ENCODE measurements at places on chromosomes 16 and 17.

DNA sequence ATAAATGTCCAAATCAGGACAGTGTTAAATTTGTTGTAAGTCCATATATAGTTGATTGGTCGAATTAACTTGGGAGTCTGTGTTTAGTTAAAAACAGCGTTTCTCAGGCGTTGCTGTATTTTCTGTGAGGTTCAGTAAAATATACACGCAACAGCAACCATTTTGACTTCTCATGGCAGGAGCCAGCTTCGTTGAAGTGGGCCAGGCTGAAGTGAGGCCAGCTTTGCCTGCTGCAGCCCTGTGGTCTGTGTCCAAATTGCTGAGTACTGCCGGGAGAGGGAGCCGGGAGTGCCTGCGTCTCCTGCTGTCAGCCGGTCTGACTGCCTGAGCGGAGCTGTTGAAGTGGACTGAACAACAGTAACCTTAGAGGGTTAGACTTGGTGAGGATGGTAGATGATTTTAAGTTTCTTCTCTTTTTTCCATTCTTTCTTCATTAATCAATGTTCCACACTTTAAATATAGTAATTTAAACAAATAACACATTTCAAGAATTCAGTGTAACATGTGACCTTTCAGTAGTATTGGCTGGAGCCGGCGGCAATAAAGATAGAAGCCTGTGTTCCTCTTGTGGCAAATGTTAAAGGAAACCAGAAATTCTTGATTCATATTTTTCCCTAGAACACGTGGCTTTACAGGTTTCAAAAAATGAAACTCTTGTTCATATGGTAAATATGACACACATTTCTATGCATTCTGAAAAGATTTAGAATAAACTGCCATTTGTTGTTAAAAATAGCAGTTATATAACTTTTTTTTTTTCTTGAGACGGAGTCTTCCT lies 37.0 kb upstream of the ZNF750 start:
- DNase-seq, result no peak

DNA sequence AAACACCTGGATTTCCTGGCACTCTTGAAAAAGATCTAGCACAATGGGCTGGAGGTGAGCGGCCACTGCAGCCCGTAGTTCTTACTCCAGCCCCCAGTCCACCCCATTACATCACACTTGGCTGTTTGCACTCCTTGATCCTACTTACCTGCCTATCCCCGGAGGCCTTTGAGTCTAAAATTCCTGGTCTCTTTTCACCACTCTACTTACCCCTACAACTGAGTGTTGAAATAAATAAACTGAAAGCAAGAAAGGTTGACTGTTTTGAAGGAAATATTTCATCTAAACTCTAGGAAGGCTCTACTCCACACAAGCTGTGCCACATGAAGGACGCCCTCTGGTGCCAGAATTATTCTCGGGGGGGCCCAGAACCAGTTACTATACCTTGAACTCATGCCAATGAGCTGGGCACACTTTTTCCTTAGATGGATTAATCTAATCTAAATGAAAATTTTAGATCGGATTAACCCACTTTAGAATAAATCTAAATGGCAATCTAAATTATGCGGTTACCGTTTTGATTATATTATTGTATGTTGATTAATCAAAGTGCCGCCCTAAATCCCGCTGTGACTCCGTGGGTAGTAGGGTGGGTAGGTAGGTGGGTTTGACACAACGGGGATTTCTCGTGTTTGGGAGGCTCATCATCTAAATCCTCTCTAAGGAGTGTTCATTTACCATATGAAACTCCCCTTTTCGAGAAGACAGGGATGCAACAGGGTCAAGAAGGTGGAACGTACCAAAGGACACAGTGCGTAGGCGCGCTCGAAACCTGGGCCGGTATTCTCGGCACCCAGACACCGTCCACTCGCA lies 651 bp upstream of the EIF1 start:
- DNase-seq, result peak; percentile 72

DNA sequence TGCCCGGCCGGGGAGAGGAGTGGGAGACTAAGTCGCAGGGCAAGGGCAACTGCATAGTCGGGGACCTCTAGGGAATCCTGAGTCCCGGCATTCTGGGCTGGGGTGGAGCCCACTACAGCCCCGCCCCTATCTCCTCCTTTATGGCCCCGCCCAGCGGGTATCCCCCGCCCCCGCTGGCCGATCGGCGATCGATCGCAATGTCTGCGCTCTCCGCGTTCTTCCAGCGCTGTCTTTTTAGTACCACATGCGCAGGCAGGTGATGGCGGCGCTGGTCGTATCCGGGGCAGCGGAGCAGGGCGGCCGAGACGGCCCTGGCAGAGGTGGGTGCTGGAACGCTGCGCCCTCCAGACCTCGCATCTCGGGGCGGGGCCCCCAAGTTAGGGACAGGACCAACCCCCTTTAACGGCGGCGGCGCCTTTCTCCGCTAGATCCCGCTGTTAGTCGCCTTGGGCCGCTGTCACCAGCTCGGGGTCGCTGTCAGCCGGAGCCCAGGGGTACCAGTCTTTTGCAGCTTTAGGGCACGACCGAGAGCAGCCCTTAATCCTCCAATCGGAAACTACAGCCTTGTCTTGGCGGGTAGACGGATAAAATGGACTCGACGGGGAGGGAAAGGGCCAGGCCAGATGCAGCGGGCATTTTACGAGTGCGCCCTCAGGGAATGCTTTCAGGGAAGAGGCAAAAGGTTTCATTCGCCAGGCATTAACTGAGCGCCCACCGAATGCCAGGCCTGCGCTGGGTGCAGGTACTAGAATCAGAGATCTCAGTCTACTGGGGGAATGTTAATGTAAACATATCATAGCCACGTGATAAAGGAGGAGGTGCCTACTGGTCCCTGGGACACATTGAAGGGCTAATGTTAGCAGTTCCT lies at the start of gene DPH1:
Gene DPH1 (plus strand): TSS at position 243 of the 868 bp plus-strand sequence. CDS start 17 bp downstream, at position 260.
- peak; percentile 84 for DNase-seq

- no peak for DNase-seq
Measured at GRCh38 chr16:53511403-53512280, 8.6 kb upstream of the AKTIP start.

GRCh38 chr16:58820411-58820810 lies 86.3 kb upstream of the GOT2 start:
- DNase-seq, result no peak

- DNase-seq, result no peak
Measured at GRCh38 chr17:30225919-30226553, 9.5 kb downstream of the SLC6A4 start.

GRCh38 chr16:68711421-68712139 lies 25.5 kb upstream of the CDH1 start:
- no peak for DNase-seq

GRCh38 chr16:21565861-21566669 lies 33.3 kb upstream of the METTL9 start:
- no peak for DNase-seq

DNA sequence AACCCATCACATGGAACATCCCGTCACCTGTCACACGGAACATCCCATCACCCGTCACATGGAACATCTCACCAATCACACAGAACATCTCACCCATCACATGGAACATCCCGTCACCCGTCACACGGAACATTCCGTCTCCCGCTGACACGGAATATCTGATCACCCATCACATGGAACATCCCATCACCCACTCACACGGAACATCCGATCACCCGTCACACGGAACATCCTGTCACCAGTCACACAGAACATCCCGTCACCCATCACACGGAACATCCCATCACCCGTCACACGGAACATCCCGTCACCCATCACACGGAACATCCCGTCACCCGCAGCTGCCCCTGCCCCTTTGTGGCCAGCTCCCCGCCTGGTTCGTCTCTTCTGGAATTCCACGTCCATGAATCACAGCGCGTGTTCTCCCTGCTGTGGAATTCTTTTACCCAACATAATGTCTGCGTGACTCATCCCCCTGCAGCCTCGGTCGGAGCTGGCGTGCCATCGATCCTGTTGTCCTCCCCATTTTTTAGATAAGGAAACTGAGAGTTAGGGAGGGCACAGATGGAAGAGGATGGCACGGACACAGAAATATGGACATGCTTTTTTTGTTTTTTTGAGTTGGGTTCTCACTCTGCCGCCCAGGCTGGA lies 5.6 kb downstream of the CPNE7 start:
- DNase-seq, result no peak

DNA sequence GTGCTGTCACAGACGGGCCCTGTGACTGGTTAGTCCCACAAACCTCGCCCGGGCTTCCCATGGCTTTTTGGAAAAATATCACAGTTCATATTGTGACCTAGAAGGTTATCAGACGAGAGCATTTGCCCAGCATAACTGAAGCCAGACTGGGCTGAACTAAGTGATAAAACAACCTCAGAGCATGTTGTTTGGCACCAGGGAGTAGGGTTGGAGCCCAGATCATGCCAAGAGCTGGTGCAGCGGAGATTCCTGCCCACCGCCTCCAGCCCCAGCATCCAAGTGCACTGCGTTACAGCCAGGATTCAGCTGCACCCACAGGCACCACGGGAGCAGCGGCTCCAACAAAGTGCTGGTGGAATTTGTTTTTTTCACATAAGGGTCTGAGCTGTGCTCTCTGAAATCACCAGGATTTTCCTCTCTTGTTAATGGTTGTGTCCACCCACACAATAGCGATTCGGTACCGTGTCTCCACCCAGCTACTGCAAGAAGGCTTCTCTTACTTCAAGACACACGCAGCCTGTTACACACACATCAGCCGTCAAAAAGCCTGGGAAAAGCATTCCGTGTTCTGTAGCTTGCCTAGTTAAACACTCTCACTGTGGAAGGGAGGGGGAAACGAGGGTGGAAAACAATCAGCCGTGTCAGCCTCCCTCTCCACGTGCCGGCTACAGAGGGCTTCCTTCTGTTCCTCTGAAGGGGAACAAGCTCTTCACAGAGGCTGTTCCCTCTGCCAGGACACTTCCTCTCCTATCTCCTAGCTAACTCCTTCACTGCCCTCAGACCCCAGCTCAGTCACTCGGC lies 273.8 kb downstream of the C16orf95 start:
- no peak for DNase-seq

DNA sequence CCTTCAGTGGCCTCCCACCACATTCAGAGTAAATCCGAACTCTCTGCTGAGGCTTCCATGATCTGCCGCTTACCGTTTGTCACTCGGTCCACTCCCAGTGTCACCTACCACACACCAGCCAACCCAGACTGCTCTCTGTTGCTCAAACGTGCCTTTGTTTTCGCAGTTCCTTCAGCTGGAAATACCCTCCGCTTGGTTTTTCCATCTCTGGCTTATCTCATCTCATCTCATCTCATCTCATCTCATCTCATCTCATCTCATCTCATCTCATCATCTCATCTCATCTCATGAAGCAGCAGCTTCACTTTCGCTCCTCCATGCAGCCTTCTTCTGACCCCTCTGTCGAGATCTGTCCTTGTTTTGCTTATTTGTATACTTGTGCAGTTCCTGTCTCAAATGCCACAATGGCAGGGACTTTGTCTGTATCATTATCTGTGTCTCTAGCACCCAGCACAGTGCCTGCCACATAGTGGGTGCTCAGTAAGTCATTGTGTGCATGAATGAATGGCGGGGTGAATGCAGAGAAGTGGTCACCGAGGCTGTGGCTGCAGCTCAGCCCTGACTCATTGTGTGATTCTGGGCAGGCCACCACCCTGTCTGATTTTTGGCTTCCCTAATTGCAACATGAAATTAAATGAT lies 3.8 kb upstream of the SNX20 start:
- DNase-seq, result peak; percentile 43

- no peak for DNase-seq
Measured at GRCh38 chr16:61332461-61332860, 703.8 kb downstream of the CDH8 start.

GRCh38 chr16:55710466-55710865 lies 54.7 kb downstream of the SLC6A2 start:
- no peak for DNase-seq

DNA sequence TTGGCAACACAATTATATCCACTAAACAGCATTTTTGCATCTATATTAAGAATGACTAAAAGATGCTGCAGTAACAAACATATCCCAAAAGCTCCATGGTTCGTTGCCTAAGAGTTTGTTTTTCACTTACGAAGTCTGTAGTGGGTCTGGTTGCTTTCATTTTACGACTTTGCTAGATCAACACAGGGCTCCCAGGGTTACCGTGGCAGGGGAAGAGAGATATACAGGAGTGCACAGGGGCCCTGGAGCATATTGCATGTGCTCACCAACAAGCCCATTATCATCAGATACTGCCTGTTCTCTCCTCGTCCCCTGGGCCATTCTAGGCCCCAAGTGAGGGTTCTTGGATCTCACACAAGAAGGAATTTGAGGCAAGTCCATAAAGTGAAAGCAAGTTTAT lies 3.1 kb upstream of the MMP2 start:
- DNase-seq, result no peak

GRCh38 chr17:74182041-74182723 lies 21.3 kb upstream of the RPL38 start:
- no peak for DNase-seq

DNA sequence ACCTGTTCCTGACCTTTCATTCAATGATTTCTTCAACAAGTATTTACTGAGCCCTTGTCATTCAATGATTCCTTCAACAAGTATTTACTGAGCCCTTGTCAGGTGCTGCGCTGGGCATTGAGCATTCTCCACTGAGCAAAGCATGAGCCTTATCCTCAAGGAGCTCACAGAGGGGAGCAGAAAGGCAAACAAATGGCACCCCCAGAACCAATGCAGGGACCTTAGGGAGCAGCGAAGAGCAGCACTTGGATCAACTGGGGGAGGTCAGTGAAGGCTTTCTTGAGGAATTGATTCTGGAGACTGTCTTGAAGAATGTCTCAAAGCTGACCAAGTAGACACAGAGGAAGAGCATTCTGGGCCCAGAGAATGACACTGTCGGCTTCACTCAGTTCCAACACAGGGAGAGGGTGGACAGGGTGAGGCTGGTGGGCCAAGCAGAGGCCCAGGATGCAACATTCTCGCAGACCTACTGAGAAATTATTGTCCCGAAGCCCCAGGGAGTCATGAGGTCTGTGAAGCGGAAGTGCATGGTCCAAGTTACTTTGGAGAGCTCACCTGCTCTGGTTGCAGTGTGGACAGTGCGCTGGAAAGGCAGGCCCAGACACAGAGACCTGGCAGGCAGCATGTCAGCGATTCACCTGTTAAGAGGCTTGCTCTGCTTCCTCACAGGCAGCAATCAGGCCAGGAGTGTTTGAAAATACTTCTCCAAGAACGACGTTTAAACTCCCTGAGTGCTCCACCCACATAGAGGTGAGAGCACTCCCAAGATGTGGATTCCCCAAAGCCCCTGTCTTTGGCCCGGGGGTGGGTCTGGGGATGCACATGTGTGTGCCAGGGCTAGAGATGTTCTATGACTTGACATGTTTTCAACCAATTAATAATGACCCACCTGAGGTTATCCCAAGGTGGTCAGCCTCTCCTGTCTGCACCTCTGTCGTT lies 3.2 kb upstream of the MPO start:
- no peak for DNase-seq

DNA sequence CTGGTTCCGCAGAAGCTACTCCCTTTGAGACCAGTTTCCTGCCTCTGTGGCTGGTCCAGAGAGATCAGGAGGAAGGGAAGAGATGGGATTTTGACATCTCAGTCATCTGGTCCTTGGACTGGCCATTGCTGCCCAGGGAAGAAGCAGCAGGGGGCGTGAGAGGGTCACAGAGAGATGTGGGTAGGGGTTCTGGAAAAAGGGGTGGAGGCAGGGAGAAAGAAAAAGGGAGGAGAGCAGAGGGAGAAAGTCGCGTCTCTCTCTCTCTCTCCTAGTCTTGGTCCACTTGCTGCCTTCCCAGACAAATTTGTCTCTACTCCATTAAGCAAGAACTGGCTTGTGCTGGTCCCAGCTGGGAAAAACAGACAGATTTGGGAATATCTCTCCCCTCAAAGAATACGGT lies 4.4 kb downstream of the SHBG start:
- no peak for DNase-seq

All from activated CD4-positive, alpha-beta T cell treated with anti-CD3 and anti-CD28 coated beads for 4 hours (primary cell).